ENCODE measurements at places on chromosomes 6 and 20.

- H3K4me1 ChIP-seq: peaks cover 13% of the 10 kb centered on the region
- H3K4me3 ChIP-seq: no peak overlapping the region
- peaks cover 4% of the 10 kb centered on the region for H3K27me3 ChIP-seq
- DNase-seq: no peak
Observed at GRCh38 chr20:48906221-48906877, 15.2 kb upstream of the ARFGEF2 start.

GRCh38 chr6:132483779-132484679 is 28.9 kb downstream of the STX7 start:
- no peak overlapping the region for H3K27ac ChIP-seq
- H3K4me1 ChIP-seq: peaks cover 14% of the 10 kb centered on the region
- no peaks in the 10 kb centered on the region for H3K27me3 ChIP-seq
- DNase-seq: no peak

- H3K4me3 ChIP-seq: no peak overlapping the region
- no peaks in the 10 kb centered on the region for H3K27me3 ChIP-seq
Observed at GRCh38 chr6:36779227-36779626, 60.0 kb downstream of the CPNE5 start.

GRCh38 chr6:139713900-139714506 is 339.6 kb upstream of the CITED2 start:
- no peak overlapping the region for H3K4me3 ChIP-seq
- H3K27ac ChIP-seq: no peak overlapping the region
- no peaks in the 10 kb centered on the region for H3K27me3 ChIP-seq
- DNase-seq: no peak

GRCh38 chr6:133208183-133208755 is 32.9 kb upstream of the EYA4 start:
- DNase-seq: no peak
- no peak overlapping the region for H3K27ac ChIP-seq
- no peak overlapping the region for H3K4me3 ChIP-seq
- no peaks in the 10 kb centered on the region for H3K36me3 ChIP-seq
- no peaks in the 10 kb centered on the region for H3K27me3 ChIP-seq

DNA sequence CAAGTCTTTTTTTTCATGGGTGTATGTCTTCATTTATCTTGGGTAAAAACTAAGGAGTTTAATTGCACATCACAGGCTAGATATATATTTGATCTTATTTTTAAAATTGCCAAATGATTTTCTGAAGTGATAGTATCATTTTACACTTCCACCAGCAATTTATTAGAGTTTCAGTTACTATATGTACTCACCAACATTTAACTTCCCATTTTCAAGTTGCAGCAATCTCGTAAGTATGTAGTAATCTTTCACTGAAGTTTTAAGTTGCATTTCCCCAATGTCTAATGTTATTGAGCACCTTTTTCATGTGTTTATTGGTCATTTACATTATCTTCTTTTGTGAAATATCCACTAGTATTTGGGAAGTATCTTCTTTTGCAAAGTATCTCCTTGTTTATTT is 277.4 kb upstream of the CNR1 start:
- H3K4me3 ChIP-seq: no peak overlapping the region
- no peak overlapping the region for H3K27ac ChIP-seq
- no peaks in the 10 kb centered on the region for H3K4me1 ChIP-seq
- no peaks in the 10 kb centered on the region for H3K36me3 ChIP-seq

- H3K27ac ChIP-seq: no peak overlapping the region
- H3K27me3 ChIP-seq: peaks cover 76% of the 10 kb centered on the region
- H3K36me3 ChIP-seq: peaks cover 2% of the 10 kb centered on the region
- H3K4me3 ChIP-seq: peak overlapping the region; percentile 75
- DNase-seq: no peak
- H3K4me1 ChIP-seq: peaks cover 5% of the 10 kb centered on the region
Observed at GRCh38 chr20:51801122-51801822, 1.0 kb downstream of the SALL4 start.

DNA sequence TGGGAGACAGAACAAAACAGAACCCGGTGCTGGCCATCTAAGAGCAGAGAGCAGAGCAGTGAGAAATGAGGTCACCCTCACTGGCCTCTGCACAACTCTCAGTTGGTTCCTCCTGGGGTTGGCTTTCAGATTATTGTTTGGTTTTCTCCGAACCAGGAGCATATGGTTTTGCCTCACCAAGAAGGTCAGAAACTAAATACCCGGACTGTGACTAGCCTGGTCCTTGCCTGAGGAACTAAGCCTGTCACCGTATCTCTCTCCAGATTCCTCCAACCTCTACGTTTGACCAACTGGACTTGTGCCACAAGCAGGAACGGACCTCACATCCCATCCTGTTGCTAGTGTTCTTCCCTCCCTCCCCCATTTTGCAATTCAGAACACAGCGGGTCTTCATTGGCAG is 450.4 kb upstream of the JARID2 start:
- peaks cover 12% of the 10 kb centered on the region for H3K27me3 ChIP-seq
- no peak overlapping the region for H3K4me3 ChIP-seq
- no peak for DNase-seq
- H3K4me1 ChIP-seq: no peaks in the 10 kb centered on the region
- H3K36me3 ChIP-seq: no peaks in the 10 kb centered on the region
- no peak overlapping the region for H3K27ac ChIP-seq

DNA sequence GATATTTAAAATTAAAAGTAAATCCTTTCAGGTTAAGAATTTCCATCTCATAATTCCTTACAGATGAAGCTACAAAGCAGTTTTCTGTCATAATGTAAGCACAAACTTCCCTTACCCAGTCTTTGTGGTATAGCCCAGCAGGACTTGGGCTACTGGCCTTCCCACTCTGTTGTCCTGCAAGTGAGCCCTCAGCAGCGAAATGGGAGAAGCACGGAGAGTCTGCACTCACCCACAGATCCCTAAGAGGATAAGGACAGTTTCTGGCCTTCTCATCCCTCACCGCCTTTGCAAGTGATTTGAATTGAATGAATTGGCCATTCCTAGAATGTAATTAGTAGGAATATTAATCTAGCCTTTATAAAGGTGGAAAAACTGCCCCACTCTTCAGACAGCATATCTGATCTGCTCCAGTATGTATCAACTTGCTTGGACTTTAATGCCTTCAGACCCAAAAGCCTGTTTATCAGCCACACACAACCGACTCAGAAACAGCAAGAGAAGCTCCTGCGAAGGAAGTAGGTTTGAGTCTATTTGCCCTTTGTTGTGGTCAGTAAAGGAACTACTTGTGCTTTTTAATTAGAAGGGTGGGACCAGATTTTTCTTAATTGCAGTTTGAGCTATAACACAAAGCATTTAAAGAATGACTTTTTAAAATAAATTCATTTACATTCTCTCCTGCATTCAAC is 29.9 kb upstream of the PRDM1 start:
- H3K4me3 ChIP-seq: peak overlapping the region; percentile 36
- H3K27ac ChIP-seq: no peak overlapping the region
- no peaks in the 10 kb centered on the region for H3K36me3 ChIP-seq
- no peaks in the 10 kb centered on the region for H3K27me3 ChIP-seq
- DNase-seq: no peak

- peaks cover 6% of the 10 kb centered on the region for H3K4me1 ChIP-seq
- DNase-seq: no peak
- no peaks in the 10 kb centered on the region for H3K36me3 ChIP-seq
- H3K27me3 ChIP-seq: no peaks in the 10 kb centered on the region
Observed at GRCh38 chr6:53161481-53162009, 12.9 kb upstream of the GCM1 start.

DNA sequence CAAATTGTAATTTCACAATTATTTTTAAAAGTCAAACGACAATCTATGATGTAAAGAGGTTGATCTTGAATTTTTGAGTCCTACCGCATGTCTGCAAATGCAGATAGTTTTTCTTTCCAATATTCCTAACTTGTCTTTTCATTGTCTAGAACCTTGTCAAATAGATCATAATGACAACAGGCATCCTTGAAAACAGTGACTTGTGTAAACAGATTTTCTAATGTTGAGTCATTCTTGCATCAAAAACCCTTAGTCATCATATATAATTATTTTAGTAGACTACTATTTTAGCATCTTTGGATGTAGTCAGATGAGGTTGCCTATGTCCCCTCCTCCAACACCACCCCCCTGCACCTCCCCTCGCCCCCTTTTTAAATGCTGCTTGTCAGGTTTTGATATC is 43.8 kb downstream of the BMP6 start:
- no peak overlapping the region for H3K27ac ChIP-seq
- peaks cover 49% of the 10 kb centered on the region for H3K27me3 ChIP-seq
- DNase-seq: no peak
- H3K4me3 ChIP-seq: no peak overlapping the region
- H3K4me1 ChIP-seq: no peaks in the 10 kb centered on the region

DNA sequence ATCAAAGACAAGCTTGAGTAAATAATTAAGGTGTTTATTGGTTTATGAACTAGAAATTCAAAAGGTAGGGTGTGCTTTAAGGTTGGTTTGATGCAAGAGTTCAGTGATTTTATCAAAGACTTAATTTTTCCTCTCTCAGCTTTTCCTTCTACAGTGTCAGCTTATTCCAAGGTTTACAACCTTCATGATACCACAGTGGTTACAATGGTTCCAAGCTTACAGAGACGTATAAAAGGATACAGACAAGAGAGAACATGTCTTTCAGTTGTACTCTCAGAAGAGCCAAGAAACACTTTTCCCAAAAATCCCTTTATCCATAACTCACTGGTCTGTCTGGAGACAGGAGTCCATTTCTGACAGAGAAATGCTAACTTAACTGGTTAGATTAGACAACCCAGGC is 93.5 kb upstream of the LOC128125822 start:
- no peak overlapping the region for H3K27ac ChIP-seq
- H3K4me1 ChIP-seq: no peaks in the 10 kb centered on the region
- H3K4me3 ChIP-seq: no peak overlapping the region
- no peaks in the 10 kb centered on the region for H3K27me3 ChIP-seq

GRCh38 chr6:155974811-155975323 is 519.2 kb upstream of the NOX3 start:
- no peak for DNase-seq
- H3K27me3 ChIP-seq: no peaks in the 10 kb centered on the region
- H3K36me3 ChIP-seq: peaks cover 3% of the 10 kb centered on the region
- no peak overlapping the region for H3K27ac ChIP-seq

DNA sequence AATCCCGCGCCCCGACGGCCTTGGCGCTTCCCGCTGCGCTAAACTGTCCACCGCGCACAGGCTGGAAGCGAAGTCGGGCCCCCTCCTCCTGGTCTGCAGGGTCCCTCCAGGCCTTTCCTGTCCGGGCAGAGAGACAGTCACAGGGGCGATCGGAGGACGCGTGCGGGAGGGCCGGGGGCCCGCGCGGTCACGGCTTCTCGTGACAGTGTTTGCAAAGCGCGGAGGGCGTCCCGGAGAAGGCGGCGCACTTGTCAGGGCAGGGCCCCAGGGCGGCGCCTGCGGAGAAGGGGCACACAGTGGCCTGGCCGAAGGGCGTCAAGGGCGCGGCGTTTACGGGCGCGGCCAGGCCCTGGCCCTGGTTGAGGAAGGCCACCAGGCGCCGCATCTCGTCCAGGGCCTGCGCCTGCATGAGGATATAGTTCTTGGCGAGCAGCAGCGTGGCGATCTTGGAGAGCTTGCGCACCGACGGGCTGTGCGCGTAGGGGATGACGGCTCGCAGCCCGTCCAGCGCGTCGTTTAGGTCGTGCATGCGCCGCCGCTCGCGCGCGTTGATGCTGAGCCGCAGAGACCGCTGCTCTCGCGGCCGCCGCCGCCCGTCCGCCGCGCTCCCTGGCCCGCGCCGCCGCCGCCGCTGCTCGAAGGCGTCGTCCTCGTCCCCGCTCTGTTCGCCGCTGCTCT is 763 bp downstream of the BHLHE23 start:
- DNase-seq: no peak
- H3K27me3 ChIP-seq: peaks cover 51% of the 10 kb centered on the region
- peaks cover 21% of the 10 kb centered on the region for H3K36me3 ChIP-seq
- peak overlapping the region; percentile 25 for H3K4me3 ChIP-seq

DNA sequence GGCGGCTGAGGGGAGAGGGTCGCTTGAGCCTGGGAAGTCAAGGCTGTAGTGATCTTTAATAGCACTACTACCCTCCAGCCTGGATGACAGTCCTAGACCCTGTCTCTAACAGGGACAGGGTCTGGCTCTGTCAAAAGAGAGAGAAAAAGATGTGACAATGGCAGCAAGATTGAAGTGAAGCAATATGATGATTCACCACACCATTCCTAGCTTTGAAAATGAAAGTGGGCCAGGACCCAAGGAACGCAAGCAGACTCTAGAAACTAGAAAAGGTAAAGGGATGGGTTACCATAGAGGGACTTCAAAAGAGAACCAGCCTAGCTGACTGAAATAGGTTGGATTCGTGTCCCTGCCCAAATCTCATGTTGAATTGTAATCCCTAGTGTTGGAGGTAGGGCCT is 426.9 kb downstream of the HTR1B start:
- H3K27me3 ChIP-seq: no peaks in the 10 kb centered on the region
- DNase-seq: no peak

DNA sequence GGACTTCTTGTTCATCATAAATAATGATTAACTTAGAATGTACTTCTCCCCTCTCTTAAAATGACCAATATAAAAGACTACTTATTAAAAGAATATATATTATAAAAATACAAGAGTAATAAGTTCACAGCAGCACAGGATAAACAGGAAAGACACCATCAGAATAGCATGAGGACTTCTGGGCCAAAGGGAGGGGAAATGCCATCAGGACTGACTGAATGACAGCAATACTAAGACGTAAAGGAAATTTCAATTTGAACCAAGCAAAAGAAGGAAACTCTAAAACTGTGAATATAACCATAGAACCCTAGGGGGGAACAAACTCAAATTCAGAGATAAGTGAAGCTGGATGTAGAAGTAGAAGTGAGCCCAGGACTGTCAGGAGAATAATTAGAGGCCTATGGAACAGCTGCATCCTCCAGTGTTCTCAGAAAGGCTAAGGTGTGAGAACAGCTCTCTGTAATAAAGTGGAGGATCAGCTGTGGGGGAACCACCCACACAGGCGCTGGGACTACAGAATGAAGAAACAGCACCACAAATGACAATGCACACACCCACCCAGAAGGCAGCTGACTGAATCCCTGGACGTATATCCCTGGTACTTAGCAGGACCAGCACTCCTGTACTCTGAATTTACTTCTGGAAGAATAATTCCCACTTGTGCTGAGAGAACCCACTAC is 37.8 kb downstream of the ZHX3 start:
- no peaks in the 10 kb centered on the region for H3K27me3 ChIP-seq
- H3K4me3 ChIP-seq: no peak overlapping the region
- H3K36me3 ChIP-seq: no peaks in the 10 kb centered on the region

DNA sequence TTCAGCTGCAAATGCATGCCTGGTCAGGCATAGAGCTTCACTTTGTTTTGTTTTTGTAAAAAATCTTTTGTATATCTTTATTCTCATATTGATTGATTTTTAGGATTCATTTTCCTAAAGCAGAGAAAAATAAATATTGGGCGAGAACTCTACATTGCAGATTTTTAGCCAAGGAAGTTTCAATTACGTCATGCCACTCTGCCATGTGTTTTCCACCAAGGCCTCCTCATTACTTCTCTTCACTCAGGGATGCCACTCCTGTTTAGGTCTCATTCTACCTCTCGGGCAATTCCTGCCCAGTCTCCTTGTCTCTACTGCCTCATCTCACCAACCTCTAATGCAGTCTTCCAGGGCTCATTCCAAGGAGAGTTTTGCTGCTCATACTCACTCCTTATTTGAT is 497.3 kb upstream of the SPTLC3 start:
- no peak for DNase-seq
- H3K4me1 ChIP-seq: no peaks in the 10 kb centered on the region
- no peak overlapping the region for H3K27ac ChIP-seq
- no peaks in the 10 kb centered on the region for H3K27me3 ChIP-seq
- no peaks in the 10 kb centered on the region for H3K36me3 ChIP-seq

All from central memory CD8-positive, alpha-beta T cell (primary cell).